Posterior cingulate gyrus (tissue), 11 donors: ENCODE measurements at places on chromosomes 7 and 10.

DNA sequence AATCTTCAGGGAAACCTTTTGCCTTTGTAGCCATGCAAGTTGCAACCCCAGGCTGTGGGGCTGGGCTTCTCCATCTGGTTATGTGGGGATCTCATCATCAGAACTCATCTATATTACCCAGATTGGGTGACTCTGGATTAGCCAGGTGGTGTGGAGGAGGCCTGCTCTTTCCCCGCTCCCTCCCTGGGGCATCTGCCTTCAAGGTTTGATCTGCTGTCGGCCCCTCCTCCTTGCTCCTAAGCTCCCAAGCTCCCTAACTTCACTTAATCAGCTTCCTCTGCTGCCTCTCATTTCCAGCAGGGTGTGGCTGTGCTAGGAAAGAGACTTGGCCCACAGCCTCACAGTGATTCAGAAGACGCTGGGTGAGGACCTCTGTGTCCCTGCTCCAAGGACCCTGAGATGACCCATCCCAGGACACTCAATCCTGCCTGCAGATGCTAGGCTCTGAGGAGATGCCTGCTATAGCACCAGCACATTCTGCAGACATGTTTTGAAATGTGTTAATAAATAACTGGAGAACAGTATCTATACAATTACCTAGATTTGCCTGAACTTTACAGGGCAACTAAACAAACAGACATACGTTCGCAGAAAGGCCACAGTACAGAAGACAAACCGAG lies 392.1 kb upstream of the PODXL start:
- DNase-seq, result no peak

- DNase-seq, result no peak
Measured at GRCh38 chr10:70911386-70911785, 23.0 kb upstream of the PCBD1 start.

GRCh38 chr10:88901206-88901983 lies 21.4 kb downstream of the STAMBPL1 start:
- DNase-seq, result no peak

DNA sequence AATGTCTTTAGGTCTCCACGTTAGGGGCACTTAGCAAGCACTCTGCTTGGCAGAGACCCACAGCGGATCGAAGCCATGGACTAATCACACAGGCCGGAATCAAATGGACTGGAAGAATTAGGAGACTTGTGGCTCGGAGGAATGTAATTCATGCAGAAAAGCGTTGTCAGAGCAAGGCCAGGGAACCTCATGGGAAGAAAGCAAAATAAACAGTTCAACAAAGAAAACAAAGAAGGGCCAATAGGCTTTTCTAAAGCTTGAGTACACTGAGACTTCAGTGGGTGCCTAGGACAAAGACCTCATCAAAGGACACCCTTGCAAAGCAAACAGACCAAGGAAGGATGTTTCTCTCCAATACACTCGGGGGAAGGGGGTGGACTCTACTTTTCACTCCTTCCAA lies 171.1 kb downstream of the GLI3 start:
- DNase-seq, result no peak

GRCh38 chr10:115844591-115844990 lies 428.4 kb downstream of the GFRA1 start:
- no peak for DNase-seq

DNA sequence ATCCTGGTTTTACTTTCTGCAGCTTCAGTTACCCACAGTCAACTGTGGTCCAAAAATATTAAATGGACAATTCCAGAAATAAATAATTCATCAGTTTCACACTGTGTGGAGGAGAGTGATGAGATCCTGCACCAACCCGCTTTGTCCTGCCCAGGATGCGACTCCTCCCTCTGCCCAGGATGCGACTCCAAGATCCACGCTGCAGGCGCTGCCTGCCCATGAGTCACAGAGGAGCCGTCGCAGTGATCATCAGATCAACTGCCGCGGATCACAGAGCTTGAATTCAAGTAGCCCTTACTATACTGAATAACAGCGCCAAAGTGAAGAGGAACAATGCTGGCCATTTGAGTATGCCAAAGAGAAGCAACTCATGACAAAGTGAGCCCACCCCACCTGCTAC lies 61.5 kb downstream of the GRB10 start:
- DNase-seq, result peak; percentile 32

GRCh38 chr7:157875230-157876179 lies 538.7 kb downstream of the DNAJB6 start:
- DNase-seq, result peak; percentile 28

GRCh38 chr7:77459311-77459726 lies 43.2 kb upstream of the GSAP start:
- no peak for DNase-seq

GRCh38 chr7:31106303-31107105 lies 54.4 kb downstream of the ADCYAP1R1 start:
- DNase-seq, result peak; percentile 67

DNA sequence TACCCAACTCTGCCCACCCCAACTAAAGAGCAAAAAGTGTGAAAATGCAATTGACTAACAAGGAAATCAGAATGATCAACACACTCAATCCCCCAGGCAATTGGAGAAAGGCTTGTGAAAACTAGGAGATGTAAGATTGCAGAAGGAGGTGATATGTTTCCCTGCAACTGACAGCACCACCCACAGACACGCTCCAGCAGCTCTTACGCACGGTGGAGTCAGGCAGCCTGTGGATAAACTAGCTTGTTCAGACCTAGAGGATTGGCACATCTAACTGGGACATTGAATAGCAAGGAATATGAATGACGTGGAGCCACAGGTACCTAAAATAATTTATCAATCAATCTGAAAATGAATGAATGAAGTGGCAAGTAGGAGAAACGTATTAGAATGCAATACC lies 125.7 kb upstream of the MYO3A start:
- DNase-seq, result no peak

GRCh38 chr10:132498562-132499366 lies 38.8 kb upstream of the INPP5A start:
- peak; percentile 36 for DNase-seq

DNA sequence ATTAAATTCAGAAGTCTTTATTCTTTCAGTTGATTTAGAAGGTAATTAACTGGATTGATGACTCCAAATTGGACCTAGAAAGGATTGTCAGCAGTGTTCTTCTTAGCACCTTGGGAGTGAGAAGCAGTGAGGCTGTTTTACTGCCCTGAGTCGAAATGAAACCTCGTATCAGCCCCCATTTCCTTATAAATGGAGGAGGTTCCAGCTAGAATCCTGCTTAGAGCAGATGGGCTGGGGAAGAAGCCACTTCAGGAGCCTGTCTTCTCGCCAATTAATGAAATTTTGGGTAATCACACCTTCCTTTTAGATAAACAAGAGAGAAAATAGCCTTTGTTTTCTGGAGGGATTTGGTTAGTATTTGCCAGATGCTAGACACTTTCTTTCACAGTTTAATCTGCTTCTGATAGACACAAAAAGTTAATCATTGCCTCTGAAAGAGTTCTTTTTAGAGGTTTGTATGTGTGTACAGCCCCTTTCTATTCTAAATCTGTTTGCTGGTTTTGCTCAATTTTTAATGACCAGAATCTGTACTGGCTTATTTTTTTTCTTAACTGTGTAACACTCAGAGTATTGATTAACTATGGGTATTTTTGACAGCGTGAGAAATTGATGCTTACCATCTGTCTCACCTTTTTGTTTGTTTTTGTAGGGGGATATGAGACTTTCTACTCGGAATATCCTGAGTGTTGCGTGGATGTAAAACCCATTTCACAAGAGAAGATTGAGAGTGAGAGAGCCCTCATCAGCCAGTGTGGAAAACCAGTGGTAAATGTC lies 4.6 kb downstream of the DUSP5 start:
- no peak for DNase-seq

- no peak for DNase-seq
Measured at GRCh38 chr10:11010582-11010981, 7.1 kb upstream of the CELF2 start.

GRCh38 chr7:124351950-124352349 lies 319.1 kb upstream of the TMEM229A start:
- peak; percentile 44 for DNase-seq

GRCh38 chr7:93374345-93374940 lies 142.3 kb downstream of the VPS50 start:
- DNase-seq, result no peak

- peak; percentile 75 for DNase-seq
Measured at GRCh38 chr10:124736491-124737136, 7.6 kb downstream of the FAM53B start.

- no peak for DNase-seq
Measured at GRCh38 chr7:156356551-156356950, 284.0 kb upstream of the RNF32 start.

GRCh38 chr10:80894311-80894791 lies 356.6 kb downstream of the SH2D4B start:
- no peak for DNase-seq

GRCh38 chr7:31125171-31125570 lies 73.1 kb downstream of the ADCYAP1R1 start:
- DNase-seq, result no peak

DNA sequence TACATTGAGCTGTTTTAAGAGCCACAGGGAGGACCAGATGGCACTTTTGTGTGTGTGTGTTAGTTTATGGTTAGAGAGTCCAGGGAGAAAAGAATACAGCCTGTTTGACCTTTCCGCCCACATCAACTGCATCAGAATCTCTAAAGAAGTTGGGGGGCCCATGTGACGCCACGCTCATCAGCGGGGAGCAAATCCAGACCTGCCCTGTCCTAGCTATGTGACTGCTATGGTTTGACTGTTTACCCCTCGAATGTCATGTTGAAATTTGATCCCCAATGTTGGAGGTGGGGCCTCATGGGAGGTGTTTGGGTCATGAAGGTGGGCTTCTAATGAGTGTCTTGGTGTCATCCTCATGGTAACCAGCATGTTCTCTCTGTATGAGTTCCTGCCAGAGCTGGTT lies 128.0 kb downstream of the ADRA2A start:
- DNase-seq, result no peak

GRCh38 chr10:70169011-70169410 lies 1.3 kb downstream of the SAR1A start:
- DNase-seq, result no peak

DNA sequence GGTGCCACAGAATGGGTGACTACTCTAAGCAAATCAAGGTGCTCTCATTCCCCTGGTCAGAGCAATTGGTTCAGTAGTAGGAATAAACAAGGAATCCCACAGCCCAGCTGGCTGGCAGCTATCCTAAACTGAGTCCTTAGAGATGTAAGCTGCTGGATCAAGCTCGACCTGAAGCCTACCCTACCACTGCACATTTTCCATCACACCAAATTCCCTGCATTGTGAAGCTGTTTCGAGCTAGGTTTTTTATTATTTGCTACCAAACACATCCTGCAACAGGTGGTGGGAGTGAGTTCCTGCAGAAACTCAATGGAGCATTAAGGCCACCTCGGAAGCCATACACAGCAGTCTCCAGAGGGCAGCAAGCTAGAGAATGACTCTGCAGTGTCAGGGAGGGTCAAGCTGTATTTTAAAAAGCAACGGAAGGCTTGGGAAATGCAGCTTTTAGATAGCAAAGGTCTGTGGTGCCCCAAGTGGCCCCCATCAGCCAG lies 33.7 kb upstream of the TNRC18 start:
- no peak for DNase-seq

- DNase-seq, result peak; percentile 89
Measured at GRCh38 chr10:122475100-122475499, 13.7 kb downstream of the HTRA1 start.

GRCh38 chr10:60114765-60115586 lies 208.6 kb upstream of the CCDC6 start:
- DNase-seq, result no peak

GRCh38 chr10:75186310-75186709 lies 24.3 kb upstream of the VDAC2 start:
- DNase-seq, result no peak

GRCh38 chr7:148852272-148852671 lies 31.8 kb downstream of the EZH2 start:
- no peak for DNase-seq

DNA sequence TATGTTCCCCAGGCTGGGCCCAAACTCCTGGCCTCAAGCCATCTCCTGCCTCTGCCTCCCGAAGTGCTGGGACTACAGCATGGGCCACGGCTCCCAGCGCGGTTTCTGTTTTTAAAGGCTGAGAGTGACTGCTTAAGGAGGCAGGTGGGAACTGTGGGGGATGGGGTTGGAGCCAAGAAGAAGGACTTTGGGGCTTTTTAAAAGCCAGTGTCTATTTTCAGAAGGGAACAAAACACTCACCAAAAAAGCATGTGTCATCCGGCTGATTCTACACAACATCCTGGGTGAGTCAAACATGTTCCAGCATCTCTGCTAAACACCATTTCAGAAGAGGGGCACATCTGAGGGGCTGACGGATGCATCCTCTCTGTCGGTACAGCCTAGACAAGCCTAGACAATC lies 824.5 kb downstream of the TYW1 start:
- DNase-seq, result peak; percentile 84

DNA sequence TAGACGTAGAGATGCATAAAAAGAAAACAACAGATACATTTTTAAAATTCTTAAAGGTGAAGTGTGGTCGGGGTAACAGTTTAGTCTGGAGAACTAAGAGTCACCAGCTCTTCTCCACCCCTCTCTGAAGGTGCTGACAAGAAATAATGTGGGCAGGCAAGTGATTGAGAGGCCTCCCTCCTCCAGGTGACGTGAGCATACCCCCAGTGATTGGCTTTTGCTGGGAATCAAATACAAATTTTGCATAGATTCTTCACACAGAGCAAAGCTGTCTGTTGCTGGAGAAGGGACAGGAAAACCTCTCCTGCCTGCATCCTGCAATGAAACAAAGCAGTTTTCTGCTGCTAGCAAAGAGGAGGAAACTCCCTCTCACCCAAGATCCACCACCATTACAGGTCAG lies 115.0 kb downstream of the DGKB start:
- no peak for DNase-seq

DNA sequence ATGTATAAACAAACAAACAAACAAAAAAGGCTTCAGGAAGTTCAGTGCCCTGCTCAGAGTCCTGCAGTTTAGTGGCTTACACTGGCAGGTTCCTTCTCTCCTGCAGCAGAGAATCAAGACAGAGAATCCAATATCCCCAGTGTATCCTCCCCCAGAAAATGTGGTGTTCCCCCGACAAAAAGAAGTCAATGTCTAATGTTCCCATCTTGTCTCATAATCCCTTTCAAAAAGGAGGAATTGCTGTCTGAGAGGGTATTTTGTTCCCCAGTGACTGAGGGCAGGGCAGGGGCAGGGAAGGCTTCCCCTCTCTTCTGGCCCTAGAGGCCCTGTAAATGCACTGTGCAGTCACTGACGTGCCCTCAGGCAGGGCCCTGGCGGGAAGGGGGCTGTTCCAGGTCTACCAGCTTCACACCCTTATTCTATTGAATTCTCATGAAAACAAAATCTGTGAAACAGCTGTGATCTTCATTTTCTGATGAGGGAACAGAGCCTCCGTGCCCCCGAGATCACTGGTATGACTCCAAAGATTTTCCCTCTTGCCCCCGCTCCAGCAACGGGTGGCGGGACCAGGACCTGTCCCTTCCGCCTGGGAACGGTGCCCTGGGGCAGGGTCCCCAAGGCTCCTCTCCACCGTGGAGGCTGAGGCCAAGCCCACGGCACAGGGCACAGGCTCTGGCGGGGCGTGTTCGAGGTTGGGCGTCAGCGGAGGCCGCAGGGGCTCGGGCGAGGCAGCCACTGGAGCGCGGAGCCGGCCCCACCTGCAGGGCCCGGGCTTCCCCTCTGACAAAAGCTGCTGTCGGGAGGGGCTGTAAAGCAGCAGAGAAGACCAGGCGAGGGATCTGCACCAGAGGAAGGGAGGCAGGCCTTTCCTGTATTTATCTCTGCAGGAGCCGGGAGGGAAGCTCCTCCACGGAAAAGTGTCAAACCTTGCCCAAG lies 13.4 kb upstream of the WDFY4 start:
- no peak for DNase-seq
